NB4 (cell line): ENCODE measurements at places on chromosomes 11 and 22.
A peak's percentile ranks its signal among the peaks of the same experiment; 100 is the strongest.

DNA sequence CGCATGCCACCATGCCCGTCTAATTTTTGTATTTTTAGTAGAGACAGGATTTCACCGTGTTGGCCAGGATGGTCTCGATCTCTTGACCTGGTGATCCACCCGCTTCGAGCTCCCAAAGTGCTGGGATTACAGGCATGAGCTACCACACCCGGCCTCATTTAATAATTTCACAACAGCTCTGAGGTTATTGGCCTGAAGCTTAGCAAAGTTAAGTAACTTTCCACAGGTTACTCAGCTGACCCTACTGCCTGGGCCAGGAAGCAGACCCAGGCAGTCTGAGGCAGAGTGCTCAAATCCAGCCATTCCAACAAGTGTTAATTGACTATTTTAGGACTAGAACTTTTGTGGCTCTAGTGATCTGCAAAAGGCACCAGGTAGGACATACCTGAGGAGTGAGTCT, 52.2 kb upstream of the L3MBTL2 start:
- DNase-seq: no peak

DNA sequence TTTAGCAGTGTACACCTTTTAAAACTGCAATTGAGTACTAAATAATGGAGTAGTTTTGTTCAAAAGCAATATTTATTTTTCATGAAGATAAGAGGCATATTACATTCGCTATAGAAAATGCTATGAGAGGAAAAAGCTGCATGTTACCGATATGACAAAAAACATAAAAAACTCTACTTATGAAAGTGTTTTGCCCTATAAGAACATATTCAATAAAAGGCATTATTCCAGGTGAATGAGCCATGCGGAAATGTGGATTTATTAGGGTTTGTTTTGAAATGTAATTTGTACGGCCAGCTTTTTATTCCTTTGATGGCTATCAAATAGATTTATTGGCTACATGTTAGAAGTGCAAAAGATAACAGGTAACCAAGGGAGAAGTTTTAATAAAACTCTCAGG, 129.3 kb upstream of the DDI1 start:
- no peak for DNase-seq

DNA sequence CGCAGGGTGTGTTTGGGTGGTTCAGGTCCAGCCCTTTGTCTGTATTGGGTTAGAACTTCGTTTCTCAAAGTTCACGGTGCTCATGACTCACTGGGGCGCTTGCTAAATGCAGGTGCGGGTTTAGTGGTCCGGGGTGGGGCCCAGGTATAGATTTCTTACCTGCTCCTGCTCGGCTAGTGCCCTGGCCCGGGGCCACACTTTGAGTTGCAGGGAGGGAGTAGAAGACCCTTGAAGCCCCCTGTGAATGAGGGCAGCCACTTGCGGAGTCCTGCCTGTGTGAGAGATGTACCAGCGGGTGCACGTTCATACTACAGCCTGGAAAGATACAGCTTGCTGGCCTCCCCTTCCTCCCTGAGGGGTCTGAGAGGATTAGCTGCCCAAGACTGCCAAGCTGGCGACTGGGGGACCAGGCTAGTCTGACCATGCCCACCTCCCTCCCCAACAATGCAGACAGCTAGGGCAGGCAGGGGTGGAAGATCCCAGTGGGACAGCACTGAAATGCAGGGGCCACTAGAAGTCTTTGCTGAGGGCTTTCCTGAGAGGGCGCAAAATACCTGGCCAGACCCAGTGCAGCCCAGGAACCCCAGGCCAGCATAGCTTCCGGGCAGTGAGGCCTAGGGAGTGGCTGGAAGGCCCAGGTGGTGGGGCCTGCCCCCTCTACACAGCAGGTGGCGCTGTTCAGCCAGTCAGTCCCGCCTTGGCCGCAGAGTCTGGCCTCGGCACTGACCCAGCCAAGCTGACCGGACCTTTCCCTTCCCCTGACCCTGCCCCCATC, 5.1 kb upstream of the MYRF start:
- peak; percentile 68 for DNase-seq

DNA sequence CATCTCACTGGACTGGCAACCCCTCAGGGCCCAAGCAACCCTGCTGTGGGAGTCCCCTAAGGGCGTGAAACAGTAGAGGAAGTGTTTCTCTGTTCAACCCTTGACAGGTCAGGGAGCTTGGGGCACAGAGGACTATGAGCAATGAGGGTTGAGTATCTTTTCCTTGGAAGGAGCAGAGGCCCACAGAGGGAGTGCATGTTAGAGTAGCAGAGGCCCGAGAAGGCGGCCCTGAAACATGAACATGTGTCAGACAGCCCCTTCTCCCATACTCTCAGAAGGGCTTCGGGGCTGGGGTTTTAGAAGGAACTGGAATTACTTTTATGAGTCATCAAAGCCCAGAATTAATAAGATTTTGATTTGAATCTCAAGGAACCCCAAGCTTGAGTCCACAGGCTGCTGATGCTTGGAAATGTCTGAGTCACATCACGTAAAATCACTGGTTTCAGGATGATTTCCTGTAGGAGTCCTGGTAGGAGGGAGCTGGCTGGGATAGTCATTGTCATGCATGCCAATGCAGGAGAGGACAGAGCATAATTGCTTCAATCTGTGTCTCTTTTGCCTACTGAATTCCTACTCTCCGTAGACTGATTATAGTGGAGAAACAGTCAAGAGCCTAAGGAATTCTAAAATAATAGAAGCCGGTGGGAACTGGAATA, 22.6 kb downstream of the C11orf71 start:
- no peak for DNase-seq

DNA sequence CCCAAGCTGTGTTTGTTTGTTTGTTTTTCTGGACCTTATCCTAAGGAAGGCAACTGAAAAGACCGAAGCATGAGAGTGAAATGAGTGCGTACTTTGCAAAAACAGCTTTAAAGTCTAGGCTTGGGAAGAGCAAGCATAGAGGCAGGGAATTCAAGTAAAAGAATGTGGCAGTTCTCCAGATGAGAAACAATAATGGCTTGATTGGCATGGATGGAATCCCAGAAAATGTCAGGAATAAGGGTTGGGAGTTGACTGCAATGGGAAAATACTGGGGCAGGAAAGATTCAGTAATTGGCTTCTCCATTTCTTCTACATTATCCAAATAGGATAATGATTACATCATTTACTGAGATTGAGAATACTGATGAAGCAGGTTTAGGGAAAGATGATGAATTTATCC, 17.5 kb downstream of the SAAL1 start:
- DNase-seq: no peak

DNA sequence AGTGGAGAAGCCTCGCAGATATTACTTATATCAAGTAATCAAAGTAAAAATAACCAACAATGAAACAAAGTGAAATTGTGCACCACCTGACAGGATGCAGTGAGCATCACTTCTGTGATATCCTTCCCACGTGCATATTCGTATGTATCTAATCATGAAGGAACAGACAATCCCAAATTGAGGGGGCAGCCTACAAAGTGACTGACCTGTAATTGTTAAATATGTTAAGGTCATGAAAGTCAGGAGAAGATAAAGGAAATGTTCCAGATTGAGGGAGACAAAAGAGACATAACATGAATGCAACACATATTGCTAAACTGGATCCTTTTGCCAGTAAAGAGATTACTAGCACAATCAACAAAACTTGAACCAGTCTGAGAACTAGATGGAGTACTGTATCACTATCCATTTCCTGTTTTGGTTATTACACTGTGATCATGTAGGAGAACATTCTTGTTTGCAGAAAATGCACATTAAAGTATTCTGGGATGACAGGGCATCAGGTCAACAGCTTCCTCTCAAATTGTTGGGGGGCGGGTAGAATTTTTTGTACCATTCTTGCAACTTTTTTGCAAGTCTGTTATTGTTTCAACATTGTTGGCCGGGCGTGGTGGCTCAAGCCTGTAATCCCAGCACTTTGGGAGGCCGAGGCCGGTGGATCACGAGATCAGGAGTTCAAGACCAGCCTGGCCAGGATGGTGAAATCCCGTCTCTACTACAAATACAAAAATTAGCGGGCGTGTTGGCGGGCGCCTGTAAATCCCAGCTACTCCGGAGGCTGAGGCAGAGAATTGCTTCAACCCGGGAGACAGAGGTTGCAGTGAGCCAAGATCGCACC, 2.0 kb downstream of the SBF2 start:
- no peak for DNase-seq

DNA sequence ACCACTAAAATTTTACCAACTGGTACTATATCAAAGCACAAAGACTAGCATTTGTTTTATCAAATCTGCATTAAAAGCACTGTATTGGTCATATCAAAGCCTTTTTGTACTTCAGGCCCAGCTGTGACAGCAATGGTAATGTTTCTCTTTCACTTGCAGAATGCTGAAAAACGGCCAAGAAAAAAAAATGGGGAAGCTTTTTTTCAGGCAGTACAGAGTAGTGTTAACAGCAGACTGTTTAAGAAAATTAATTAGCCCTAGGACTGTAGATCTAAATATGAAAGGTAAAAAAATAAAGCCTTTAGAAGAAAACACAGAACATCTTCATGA, 33.3 kb downstream of the DENND5A start:
- peak; percentile 57 for DNase-seq

DNA sequence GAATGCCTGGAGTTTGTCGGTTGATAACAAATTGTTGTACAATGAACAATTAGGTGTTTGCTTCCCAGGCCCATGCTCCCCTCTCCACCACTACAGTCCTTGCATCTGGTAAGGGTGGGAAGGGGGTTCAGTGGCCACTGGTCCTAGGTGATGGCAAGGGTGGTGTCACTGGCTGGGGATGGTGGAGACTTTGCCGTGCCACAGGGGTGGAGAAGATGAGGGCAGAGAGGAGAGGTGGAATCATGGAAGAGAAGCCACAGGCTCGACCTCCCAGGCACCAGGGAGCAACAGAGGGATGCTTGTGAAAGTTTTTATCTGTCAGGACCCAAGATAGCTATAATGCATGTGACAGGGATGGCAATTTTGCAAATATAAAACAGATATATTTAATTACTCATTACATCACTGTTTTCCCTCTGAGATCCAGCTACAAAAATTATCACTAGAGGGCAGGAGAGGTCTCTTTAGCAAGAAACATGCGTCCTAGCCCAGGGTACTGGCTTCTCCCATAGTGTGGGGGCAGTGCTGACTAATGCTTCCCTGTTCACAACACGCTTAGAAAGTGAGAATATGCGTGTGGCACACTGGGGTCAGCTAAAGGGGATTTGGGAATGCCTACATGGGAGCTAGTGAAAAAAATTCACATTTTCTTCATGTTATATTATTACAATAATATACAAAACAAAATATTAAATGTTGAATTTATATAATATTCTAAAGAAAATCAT, 49.0 kb upstream of the AMPD3 start:
- peak; percentile 89 for DNase-seq

- DNase-seq: no peak
Observed at GRCh38 chr11:114296605-114297372, 590 bp downstream of the NNMT start.

DNA sequence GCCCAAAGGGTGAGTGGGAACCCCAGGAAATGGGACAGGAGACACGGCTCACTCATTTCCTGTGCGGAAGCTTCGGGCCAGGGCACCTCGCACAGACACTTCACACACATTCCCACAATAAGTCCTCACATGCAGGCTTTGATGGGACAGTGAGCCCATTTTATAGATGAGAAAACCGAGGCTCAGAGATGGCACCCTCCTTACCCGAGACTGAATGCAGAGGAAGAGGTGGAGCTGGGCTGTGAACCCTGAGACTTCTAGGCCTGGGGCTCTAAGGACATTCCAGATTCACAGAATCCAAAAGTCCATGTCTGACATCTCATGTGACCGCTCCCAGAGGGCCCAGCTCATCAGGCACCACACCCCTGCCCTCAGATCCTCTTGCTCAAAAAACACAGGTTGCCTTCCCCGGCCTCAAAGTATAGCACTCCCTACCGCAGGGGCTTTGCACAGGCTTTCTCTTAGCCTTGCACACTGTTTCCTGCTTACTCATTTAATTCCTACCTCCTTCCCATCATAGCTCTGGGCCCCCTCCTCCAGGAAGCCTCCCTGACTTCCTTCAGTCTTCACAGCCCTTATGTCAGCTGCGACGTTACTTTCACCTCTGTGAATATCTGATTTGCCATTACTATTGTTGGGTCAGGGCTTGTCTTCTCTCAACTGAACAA, 57.1 kb upstream of the TCF20 start:
- no peak for DNase-seq

DNA sequence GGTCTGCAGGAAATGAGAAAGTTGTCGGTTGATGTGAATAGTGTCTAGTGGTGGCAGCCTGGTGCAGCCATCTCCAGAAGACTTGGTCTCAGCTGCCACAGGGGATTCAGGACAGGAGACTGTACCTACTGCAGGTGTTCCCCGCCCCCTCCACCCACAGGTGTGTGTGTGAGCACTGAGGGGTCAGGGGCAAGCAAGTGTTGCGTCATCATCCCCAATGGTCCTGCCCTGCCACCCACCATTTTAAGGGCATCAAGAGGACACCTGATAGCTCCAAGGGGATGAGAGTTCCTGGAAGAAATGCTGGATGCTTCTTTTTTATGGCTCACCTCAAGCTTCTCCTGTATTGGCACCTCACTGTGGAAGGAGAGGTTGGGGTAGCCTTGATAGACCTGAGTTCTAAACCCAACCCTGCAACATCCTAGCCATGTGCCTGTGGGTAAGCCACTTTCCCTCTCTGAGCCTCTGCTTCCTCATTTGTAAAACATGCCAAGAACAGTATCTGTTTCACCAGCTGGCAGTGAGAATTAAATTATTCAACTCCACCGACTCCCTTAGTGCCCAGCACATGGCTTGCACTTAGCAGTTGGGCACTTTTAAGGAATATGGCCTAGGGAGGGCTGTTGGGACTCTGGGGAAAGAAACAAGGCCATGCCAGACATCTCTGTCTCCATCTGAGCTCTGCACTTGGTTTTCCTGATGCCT, 6.1 kb downstream of the C11orf91 start:
- DNase-seq: peak; percentile 57

DNA sequence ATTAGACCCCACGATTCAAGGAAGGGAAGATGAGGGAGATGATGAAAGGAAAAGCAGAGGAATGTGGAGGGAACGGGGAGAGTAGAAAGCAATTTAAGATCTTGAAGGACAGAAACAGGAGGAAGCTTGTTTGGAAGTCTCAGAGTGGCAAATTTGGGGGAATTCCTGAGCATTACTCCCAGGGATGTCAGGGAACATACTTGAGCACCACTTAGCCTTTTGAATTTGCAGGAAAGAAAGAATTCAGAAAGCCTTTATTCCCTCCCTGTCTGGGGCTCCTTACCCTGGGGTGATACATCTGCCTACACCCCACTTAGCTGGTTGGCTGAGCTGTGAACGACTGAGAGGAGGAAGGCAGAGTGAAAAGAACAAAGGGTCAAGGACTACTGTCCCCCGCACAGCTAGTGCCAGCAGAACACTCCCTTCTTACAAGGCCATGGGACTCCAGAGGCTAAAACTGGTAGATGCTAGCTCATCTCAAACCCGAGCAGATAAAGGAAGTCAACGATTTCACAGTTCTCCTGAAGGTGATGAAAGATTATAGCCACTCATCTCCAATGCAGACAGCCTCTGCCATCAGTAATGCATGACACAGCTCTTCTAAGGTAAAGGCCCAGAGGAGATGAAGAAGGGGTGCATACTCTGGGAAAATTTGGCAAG, 84.0 kb upstream of the AKIP1 start:
- peak; percentile 23 for DNase-seq
